ENCODE measurements at places on chromosomes 16 and 17.
A peak's percentile ranks its signal among the peaks of the same experiment; 100 is the strongest.

GRCh38 chr17:17770632-17771044 lies 66.1 kb downstream of the SREBF1 start:
- DNase-seq = no peak

- no peak for DNase-seq
Measured at GRCh38 chr17:46873941-46874645, 22.7 kb downstream of the WNT9B start.

DNA sequence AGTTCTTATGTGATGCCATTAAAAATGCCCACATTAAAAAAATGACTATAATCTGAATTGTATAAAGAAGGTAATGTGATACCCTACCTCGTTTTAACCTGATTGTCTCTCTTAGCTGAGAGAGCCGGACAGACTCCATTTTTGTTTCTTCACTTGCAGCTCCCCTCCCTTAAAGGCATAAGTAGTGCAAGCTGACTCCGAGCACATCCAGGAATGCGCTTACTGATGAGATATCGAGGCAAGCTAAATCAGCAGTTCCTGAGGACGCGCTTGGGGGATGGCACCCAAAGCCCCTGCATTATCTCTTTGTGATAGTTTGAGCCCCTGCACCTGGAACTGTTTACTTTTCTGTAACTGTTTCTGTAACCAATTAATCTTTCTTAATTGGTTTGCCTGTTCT lies 6.3 kb downstream of the KRT24 start:
- DNase-seq = no peak

DNA sequence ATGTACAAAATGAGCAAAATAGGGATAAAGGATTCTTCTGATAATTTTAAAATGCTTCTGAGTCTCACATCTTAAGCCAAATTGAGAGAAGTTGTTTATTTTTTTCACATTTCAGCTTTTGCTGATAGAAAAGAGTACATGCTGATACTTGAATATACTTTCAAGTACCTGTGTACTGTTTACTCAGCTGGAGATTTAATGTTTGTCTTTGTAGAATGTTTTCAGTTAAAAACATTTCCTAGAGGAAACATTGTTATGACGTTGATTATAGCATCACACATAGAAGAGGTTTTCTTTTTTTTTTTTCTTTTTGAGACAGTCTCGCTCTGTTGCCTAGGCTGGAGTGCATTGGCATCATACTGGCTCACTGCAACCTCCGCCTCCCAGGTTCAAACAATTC lies 19.7 kb downstream of the ESRP2 start:
- DNase-seq = no peak

DNA sequence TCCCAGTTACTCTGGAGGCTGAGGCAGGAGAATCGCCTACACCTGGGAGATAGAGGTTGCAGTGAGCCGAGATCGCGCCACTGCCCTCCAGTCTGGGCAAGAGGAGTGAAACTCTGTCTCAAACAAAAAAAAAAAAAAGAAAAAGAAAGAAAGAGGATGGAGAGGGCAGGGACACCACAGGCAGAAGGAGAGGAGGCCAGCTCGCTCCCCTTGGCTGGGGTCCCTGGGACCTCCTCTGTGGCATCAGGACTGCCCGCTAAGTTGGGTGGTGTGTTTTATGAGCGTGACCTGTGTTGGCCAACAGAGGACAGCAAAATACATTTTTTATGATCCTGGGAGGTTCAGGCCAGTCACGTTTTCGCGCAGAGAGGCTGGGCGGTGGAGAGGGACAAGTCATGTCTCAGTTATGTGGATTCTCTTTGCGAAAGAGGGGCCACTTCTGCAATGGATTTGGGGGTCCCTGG lies 229.6 kb downstream of the MRTFB start:
- no peak for DNase-seq

- no peak for DNase-seq
Measured at GRCh38 chr17:2171702-2172076, 116.8 kb downstream of the HIC1 start.

GRCh38 chr16:67456391-67457081 lies 24.4 kb downstream of the ATP6V0D1 start:
- DNase-seq = no peak

DNA sequence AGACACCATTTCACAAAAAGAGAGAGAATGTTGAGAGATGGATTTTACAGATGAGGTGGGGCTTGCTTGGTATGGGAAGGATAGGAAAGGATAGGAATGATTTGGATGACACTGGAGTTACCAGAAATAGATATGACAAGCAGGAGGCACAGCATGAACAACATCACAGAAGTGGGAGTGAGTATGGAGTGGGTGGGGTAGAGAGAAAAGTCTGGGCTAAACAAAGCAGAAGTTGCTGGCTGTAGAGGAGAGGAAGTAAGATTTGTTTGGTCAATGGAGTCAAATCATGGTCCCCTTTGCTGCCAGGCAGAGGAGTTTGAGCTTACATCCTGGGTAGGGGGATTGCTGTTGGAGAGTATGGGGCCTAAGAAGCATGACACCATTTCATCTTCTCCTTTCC lies 101.7 kb downstream of the VAT1L start:
- DNase-seq = no peak

DNA sequence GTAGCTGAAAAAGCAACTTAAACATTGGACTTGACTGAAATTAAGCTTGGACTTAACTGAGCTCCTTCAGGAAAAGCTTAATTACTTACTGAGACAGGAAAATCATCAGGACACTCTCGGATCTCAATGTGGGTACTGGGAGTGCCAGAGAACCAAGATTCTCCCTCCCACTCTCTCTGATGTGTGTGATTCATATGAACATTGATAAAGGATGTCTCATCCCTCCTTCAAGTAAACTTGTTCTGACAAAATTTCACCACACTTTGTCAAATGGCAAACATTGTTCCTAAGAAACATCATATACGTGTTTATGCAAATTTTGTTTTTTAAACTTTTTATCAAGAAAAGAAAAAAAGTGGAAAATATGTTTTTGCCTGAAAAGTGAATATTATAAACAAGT lies 4.1 kb upstream of the SLFN5 start:
- DNase-seq = peak; percentile 37

GRCh38 chr17:82705756-82706155 lies 7.3 kb upstream of the RAB40B start:
- no peak for DNase-seq

DNA sequence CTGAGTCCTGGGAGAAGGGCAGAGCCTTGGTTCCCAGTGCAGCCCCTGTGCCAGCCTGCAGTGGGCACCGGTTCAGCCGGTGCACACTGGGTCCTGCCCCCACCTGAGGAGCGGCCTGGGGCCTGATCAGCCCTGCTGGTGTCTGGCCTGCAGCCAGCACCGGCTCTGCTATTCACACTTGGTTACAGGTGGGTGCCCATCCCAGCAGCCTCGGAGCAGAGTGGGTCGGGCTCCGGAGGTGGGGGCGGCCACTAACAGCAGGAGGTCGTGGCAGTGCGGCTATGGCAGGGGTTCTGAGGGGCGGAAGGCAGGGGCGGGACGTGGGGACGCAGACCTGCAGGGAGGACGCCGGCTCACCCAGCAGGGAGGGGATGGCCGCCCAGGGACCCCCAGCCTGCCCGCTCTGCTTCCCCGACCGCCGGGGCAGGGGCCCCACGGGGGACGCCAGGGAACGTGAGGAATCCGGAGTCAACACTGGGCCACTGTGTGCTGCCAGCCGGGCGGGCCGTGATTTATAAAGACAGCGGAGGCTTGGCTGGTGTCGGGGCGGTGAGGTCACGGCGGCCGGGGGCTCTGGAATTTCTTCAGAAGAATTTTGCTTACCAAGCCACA lies 20.3 kb downstream of the METRNL start:
- no peak for DNase-seq

GRCh38 chr17:44922746-44923470 lies 7.6 kb upstream of the GFAP start:
- DNase-seq = no peak

DNA sequence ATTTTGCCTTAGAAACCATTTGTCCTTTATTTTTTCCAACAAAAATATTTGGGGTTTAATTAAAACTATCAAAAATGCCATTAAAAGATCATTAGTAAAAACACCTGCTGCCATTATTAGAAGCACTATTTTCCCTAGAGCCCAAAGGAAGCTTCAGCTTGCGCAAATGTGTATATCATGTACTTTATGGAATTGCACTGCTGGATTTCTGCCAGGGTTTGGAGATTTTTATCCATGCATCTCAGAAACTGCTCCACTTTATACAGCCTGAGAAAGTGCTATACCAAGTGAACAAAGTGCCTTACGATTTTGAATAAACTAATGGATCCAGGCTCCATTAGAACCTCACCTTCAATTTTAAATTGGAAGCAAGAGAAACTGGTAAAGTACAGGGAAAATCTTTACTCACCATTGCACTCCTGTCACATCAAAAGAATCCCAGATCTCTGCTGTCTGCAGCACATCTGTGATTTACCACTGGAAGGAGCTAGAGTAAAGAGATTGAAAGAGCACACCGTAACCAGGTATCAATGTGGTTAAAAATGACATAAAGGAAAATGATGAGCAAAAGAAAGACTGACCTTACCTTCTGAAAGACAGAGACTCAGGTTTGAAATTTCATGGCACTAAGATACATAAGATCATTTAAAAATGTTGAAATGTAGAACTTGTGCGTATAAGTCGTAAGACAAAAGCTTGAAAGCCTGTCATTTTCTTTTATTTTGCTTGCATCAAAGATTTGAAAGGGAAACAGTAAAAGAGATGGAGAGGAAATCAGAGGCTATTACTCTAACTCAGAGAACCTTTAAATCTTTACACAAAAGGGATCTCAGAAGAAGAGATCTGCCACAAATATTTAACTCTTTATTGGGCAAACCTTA lies 678.1 kb upstream of the GOT2 start:
- no peak for DNase-seq

DNA sequence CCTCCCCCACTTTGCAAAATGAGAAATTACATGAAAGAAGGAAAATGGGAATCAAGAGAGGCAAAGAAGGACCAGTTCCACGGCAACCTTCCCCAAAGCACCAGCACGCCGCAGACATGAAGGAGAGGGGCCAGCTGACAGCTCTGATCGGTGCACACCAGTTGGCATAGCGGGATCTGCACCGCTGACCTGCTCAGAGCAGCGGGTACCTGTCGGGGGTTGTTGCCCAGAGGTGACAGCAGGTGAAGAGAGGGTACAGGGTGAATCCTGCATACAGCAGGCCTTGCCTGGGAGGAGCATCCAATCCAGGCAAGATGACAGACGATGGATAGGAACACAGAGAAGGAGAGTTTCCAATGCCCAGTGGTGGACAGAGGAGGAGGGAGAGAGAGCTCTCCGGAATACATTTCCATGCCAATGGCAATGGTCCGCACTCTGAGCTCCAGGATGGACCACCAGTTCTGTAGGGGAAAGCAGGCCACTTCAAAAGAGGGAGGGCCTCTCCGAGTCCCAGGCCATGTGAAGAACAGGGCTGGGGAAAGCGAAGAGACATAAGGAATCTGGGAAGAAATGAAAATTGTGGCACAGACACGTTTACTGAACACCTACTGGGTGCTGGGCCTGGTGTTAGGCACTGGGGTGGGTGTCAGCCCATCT lies 24.0 kb downstream of the CEP295NL start:
- DNase-seq = no peak

- DNase-seq = no peak
Measured at GRCh38 chr16:17452922-17453321, 17.8 kb downstream of the XYLT1 start.

DNA sequence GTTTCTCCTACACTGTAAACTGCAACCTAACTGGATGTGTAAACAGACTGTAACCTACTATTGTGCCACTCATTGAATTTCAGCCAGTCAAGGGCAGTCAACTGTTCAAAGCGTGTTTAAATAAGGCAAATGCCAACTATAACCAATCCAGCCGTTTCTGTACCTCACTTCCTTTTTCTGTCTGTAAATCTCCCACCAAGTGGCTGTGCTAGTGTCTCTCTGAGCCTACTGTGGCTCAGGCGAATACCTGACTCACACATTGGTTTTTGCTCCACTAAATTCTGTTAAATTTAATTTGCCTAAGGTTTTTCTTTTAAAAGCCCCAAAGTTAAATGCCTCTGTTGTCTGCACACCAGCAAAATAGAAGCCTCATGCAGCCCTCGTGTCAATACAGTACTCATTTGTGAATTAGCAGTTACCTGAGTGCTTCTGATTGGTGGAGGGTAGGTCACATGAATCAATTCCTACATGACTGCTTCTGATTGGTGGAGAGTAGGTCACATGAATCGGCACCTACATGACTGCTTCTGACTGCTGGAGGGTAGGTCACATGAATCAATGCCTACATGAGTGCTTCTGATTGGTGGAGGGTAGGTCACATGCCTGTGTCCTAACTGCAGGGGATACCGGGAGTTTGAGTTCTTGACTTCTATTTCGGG lies 31.1 kb upstream of the CCR7 start:
- DNase-seq = no peak

- no peak for DNase-seq
Measured at GRCh38 chr17:77109764-77110359, 30.9 kb upstream of the SEC14L1 start.

DNA sequence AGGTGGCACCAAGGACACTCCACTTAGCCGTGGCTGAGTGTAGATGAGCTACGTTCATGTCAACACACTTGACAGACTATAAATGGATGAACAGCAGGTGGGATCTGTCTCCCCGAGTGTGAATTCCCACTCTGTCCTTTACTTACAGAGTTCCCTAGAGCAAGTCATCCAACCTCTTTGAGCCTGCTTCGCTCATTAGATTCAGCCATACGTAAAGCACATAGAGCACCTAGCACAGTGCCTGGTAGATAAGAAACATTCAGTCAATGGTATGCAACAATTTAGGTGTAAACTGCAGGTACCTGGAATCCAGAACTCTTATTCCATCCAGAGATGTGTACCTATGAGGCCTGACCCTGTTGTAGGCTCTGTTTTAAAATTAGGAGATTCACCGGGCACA lies 227.8 kb upstream of the C16orf82 start:
- no peak for DNase-seq

DNA sequence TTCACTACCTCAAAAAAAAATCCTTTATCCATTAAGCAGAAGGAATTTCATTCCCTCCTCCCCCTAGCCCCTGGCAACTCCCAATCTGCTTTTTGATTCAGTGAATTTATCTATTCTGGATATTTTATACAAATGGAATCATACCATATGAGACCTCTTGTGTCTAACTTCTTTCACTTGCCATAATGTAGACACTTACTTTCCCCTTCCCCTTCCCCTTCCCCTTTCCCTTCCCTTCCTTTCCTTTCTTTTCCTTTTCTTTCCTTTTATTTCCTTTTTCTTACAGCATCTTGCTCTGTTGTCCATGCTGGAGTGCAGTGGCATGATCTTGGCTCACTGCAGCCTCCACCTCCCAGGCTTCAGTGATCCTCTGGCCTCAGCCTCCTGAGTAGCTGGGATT lies 50.5 kb downstream of the PSMD12 start:
- no peak for DNase-seq

GRCh38 chr17:77645072-77646045 lies 313.1 kb upstream of the TNRC6C start:
- DNase-seq = no peak

All from non-pigmented ciliary epithelial cell (primary cell).